ENCODE measurements at places on chromosomes 16 and 17.

DNA sequence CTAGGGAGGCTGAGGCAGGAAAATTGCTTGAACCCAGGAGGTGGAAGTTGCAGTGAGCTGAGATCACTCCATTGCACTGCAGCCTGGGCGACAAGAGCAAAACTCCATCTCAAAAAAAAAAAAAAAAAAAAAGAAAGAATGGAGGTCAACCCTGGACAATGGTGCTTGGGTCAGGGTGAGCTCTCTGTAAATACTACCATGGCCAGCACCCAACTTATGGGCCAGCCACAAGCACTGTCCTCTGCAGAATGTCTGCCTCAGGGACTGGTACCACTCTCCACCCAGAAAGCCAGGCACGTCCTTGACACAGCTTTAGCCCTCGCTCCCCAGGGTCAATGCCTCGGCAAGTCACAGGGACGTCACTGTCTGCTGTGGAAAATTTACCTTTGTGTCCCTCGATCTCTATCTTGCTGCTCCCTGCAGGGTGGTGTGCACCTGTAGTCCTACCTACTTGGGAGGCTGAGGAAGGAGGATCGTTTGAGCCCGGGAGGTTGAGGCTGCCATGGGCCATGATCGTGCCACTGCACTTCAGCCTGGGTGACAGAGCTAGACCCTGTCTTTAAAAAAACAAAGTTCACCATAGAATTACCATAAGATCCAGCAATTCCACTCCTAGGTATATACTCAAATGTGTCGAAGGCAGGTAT lies 123.3 kb downstream of the IRX3 start:
- no peak for ATAC-seq

GRCh38 chr17:80781807-80782277 lies 209.8 kb upstream of the CHMP6 start:
- ATAC-seq = no peak

DNA sequence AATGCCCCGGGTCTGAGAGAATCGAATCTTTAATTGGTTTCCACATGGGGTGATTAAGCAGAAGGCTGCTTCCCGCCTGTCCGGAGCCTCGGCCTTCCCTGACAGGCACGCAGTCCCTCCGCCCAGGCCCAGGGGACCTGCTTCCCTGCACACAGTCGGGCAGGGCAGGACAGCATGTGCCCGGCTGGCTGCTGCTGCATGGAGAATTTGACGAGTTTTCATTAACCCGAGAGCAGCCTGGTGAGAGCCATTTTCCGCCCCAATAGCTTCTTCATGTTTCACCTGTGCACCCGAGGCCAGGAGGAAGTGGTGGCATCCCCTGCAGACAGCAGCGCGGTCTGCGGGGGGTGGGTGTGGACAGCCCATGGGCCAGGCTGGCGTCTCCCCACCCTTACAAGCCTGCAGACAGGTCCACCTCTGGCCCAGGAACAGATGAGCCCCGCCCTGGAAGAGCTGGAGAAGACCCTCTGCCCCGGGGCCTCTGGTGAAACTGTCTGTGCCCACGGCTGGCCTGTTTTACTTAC lies 67.0 kb downstream of the KLHDC4 start:
- ATAC-seq = no peak

DNA sequence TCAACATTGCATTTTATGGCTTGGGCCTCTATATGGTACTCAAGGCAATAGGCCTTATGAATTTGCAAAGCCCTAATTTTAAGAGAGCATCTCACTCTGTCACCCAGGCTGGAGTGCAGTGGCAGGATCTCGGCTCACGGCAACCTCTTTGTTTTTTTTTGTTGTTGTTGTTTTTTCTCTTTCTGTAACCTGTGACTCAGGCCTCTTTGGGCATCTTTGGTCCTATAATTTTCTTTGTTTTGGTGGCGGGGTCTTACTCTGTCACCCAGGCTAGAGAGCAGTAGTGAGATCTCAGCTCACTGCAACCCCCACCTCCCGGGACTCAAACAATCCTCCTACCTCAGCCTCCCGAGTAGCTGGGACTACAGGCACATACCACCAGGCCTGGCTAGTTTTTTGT lies 21.8 kb upstream of the HERPUD1 start:
- no peak for ATAC-seq

- ATAC-seq = peak; percentile 61
Measured at GRCh38 chr17:47733047-47733673, at the start of gene TBX21. TSS of gene TBX21 (plus strand) at chr17:47733236. CDS start at chr17:47733455, 219 bp downstream.

DNA sequence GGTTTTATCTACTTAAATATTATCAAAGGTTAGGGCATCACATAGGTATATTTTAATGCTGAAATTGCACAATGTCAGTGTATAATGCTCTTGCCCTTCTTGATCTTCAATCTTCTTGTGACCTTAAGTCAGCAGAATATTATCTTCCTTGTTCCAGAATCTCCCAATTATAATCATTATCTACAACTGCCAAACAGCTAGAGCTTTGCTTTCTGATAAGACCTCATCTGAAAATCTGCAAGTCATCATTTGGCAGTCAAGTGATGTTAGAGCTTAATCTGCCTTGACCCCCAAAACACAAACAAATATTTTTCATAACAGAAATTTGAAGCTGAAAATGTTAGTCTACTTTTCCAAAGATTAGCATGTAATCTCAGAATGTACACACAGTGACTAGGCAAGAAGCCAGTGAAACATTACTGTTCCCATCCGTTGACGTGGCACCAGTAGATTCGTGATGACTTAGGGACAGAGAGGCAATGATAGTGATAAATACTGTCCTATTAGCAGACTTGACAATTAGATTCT lies 19.8 kb downstream of the REXO5 start:
- no peak for ATAC-seq

DNA sequence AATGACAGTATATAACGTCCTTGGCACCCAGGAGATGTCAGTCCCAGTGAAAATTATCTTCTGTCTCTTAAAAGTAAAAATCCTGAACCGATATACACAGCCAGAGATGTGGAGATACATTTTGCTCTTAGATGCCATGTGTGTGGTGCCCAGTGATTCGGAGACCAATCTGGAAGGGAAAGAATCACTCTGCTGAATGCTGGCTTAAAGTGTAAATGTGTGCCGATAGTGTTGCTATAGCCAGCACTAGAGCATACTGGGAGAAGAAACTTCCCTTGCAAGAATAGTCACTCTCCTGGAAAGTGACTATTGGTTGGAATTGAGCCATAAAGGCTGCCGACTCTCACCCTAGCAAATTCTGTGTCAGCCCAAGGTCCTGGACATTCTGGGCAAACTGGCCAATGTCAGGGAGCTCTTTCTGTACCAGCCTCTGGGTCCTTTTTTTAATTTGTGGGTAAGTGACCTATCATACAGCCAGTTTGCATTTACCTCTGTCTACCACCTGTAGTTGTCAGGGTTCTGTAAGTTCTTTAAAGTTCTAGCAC lies 44.2 kb upstream of the HNF1B start:
- no peak for ATAC-seq

DNA sequence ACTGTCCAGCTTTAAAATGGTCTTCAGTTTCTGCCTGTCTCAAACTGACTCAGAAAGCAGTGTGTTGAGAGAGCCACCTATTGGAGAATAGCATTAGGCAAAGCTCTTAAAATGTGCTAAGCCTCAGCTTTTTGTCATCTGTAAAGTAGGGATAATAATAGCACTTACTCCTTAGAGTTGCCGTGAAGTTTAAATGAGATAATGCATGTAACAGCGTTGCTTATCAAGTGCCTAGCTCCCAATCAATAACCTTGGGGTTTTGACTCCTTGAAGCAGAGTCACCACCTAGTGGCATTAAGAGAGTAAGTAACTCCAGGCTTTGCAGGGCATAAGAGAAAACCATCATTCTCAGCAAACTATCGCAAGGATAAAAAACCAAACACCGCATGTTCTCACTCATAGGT lies 163.3 kb downstream of the HS3ST2 start:
- no peak for ATAC-seq

DNA sequence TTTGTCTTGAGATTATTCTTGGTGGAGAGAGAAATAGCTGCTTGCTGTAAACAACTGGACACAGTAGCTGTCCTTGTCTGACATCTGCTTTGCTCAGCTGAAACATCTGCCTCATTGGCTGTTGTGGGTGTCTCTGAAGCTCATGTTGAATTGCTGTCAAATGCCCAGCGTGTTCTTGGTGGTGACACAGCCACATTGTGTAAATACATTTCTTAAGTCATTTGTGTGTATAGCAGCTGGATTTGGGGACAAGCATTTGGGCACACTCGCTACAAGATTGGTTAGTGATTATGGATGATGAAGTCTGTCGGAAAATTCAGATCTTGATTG lies 5.3 kb downstream of the FAM234A start:
- ATAC-seq = no peak

- ATAC-seq = no peak
Measured at GRCh38 chr17:35942588-35943186, 826 bp downstream of the LYZL6 start.

DNA sequence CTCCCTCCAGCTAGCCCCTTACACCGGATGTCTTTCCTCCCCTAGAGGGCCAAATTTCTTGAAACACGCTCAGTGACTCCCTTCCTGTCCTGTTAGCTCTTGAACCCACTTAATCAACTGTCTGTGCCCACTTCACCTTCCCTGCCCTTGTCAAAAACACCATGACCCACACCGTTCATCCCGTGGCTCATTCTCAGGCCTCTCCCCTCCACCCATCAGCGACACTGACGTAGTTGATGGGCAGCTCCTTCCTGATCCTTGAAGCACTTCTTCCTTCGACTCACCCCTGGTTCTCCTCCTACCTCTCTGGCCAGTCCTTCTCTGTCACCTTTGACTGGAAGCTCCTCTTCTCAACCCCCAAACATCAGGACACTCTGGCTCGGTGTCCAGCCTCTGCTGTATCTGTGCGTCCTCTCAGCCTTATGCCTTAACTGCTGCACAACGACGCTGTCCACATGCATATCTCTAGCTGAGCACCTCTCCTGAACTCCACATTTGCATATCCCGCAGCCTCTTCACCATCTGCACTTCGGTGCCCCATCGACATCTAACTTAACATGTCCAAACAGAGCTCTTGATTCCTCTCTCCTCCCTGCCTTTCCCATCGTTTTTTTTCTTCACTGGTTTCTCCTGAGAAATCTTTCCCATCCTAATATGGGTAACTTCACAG lies 39.3 kb upstream of the CCDC182 start:
- no peak for ATAC-seq

DNA sequence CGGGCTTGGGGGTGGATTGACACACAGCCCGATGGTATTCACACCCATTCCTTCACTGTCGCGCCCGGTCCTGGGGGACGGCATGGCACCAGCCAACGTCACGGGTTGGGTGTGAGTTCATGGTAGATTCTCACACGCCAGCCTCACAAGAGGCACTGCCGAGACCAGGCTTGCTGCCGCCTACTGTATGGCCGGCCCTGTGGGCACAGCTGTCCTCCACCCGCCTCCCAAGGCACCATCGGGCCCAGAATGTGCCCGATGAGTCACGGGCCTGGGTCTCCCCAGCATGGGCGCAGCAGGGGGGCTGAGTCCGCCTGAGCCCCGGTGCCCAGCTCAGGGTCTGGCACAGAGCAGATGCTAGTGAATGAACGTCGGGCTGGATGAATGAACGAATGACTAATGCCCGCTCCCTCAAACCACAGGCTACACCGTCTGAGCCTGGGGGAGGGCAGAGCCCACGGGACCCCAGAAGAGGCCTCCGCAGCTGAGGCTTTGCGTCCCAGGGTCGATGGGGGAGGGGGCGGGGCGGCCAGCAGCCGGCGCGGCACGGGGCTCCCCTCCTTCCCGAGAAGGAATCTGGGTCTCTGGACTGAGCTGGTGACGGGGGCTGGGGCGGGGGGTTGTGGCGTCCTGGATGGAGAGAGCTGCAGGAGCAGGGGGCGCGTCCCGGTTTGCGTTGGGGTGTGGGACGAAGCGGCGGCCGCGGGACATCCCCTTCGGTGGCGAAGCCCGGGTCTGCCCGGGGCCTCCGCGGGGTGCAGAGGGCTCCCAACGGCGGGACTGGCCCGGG lies 829 bp downstream of the PITPNM3 start:
- peak; percentile 57 for ATAC-seq

- no peak for ATAC-seq
Measured at GRCh38 chr16:57893559-57894389, 77.2 kb downstream of the CNGB1 start.

DNA sequence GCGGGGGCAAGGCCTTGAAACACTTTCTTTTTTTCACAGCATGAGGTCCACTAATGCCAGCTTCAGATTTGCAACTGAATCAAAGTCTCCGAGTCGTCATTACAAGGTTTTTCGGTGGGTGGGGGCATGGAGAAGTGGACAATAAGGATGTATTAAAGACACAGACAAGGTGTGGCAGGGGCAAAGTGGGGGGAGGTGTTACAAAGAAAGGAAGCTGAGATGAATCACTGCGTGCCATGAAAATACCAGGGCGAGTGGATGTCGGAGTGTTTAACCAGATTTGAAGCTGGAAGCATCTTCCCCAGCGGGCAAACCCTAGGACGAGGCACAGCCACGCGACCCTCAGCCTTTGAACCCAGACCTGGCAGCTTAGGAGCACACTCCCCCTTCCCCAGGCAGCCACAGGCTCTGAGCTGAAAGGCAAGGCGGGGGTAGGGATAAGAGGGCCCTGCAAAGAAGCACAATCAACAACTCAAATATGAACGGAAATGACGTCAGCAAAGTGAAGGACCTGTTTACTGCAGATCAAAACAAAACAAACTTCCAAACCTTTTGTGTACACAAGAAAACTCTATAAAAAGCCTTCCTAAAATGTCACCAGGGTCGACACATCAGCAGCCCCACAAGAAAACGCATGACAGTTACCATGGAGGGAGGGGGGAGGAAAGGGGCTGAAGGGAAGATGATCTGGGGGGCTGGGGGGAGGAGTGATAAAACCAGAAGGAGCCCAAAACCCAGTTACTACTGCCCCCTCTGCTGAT lies 5.6 kb upstream of the ZFHX3 start:
- peak; percentile 29 for ATAC-seq

GRCh38 chr16:83037102-83037501 lies 410.3 kb downstream of the CDH13 start:
- no peak for ATAC-seq

DNA sequence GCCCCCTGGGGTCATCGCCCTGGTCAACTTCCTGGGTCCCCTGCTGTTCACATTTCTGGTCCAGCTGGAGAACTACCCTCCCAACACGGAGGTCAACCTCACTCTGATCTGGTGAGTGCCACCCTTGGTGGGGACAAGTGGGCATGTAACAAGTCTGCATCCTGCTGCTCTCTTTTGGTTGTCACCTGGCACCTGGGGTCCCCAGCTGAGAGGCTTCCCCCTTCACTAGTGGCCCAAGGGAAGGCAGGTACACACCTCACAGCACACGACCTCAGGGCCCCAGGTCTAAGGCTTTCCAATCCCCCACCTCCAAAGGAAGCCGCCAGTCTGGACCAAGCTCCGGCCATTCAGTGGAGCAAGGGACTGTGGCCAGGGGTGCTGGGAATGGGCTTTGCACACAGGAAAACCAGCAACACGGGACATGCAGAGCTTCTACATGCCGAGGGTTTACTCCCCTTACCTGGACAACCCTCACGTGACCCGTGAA lies 4.4 kb downstream of the TMC8 start:
- ATAC-seq = no peak
